Spleen (tissue), 13 donors: ENCODE measurements at places on chromosomes 6 and 20. TPM values are rescaled to one million over a fixed set of nuclear protein-coding genes. Genes with fewer than 3 reads are reported as not detected.

- no peak for DNase-seq
These were observed 72.5 kb downstream of the PHACTR3 start for GRCh38 chr20:59676851-59677182.

GRCh38 chr6:134114489-134114888, 62.1 kb upstream of the SLC2A12 start:
- no peak for DNase-seq

- DNase-seq, result no peak
These were observed 24.0 kb downstream of the JAG1 start for GRCh38 chr20:10649797-10650160.

The GHRH gene
- total RNA-seq, result not detected
